ENCODE measurements at places on chromosomes 13 and 19.
A peak's percentile ranks its signal among the peaks of the same experiment; 100 is the strongest.

- DNase-seq: no peak
These were observed 24.7 kb downstream of the KEAP1 start for GRCh38 chr19:10478476-10478875.

DNA sequence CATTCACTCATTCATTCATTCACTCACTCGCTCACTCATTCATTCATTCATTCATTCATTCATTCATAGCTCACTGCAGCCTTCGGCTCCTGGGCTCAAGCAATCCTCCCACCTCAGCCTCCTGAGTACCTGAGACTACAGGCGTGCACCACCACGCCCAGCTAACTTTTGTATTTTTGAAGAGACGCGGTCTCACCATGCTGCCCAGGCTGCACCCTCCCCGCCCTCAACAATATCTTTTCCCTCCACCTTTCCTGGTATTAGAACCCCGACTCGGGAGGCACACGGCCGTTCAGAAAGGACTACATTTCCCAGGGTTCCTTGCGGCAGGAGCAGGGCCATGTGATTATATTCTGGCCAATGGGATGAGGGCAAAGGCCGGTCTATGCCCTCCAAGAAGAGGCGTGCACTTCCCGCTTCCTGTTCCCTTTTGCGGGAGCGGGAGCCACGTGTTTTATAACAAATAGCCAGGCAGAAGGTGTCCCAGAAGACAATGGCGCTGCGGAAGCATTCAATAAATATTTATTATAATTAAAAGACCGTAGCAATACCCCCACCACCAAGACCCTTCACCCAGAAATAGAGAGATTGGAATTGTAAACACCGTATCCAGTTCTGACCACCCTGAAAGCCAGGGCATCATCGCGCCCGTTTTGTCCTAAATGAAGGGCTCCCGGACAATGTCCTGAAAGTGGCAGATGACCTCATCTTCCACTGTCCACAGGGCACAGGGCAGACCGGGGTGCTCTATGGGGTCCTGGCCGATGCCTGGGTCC is 15.9 kb downstream of the TICAM1 start:
- peak; percentile 95 for DNase-seq

GRCh38 chr13:20288561-20288960 is 56.4 kb upstream of the GJB6 start:
- no peak for DNase-seq

GRCh38 chr13:28347456-28348371 is 147.2 kb downstream of the FLT1 start:
- no peak for DNase-seq

GRCh38 chr13:69264362-69265334 is 843.0 kb upstream of the ATXN8OS start:
- no peak for DNase-seq

GRCh38 chr13:48400850-48401291 is 12.0 kb downstream of the LPAR6 start:
- DNase-seq: no peak

DNA sequence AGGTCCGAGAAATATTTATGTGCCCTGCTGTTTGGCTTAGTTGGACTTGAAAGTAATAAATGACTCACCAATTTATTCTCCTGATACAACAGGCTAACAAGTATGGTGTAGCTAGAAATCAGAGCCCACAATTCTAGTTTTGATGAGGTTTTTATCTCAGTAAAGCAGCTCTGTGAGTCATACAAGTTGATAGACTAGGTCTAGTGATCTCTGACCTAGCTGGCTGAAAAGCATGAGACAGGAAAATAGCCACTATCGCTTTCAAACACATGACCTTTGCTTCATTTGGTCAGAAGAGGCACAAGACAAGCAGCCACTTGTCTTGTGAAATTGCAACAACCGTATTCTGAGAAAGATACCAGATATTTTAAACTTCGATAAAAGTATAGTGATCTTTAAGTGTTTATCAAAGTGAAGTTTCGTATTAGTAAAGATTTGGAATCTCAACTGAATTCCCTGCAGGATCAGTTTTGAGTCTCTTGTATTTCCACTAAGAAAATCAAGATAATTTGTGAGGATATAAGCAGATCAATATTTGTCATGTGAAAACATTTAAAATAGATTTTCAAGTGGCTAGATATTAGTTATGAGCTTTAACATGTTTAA is 126.7 kb downstream of the MAB21L1 start:
- no peak for DNase-seq

- peak; percentile 92 for DNase-seq
These were observed 347.2 kb downstream of the ZNF536 start for GRCh38 chr19:30719189-30719998.

GRCh38 chr13:74464670-74465069 is 330.5 kb upstream of the KLF12 start:
- DNase-seq: no peak

DNA sequence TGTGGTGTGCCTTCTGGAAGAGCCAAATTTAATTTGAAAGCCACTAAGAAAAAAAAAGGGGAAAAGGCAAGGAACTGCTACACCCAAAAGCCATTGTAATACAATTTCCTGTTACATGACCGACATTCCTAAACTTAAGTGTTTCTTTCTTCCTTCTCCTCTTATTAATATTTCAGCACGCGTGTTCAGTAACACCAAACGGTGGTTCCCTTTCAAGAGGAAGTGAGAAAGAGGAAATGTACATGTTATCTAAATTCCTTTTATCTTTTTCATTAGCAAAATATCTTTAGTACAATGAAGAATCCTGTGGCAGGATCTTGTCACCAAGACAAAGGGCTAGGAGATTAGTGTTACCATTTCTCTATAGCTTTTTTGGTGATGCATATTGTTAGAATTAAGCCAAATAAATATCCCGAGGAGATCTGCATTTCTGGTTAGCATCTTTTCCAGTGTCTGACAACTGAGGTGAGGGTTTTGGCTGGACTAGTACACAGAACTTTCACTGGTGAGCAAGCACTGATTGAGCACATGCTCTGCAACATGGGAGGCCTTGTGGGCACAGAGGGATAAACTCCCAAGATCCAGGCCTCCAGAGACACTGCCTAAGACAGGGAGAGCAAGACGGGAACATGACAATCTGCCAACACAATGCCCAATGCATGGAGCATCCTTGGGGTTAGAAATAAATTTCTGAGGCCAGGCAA is 22.1 kb downstream of the LATS2 start:
- DNase-seq: no peak

DNA sequence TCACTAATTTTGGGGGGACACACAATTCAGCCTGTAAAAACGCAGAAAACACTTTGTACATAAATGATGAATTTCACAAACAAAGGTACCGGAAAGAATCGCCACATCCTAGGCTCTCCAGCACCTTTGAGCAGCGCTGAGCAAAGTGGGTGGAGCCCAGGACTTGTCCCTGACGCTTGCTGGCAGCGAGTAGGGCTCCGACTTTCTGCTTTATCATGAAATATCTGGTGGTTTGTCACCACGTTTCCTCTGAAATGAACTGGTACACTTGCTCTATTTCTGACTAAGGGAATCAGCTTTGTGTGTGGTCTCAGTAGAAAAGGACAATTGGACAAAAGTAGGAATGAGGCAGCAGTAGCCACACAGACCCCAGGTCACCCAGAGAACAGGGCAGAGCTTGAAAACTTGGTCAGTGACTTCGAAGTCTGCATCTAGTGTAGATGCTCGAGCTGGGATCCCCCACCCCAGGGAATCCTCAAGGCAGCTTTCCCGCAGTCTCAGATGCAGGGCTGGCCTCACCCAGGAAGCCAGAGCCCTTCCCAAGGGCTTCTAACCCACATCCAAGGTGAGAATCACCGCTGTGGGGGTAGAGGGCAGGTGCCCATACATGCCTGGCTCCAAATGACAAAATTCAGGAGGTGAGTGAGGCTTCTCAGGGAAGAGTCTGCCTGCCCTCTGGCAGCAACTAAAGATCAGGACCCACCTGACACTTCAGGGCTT is 85.3 kb upstream of the SOX1 start:
- no peak for DNase-seq

DNA sequence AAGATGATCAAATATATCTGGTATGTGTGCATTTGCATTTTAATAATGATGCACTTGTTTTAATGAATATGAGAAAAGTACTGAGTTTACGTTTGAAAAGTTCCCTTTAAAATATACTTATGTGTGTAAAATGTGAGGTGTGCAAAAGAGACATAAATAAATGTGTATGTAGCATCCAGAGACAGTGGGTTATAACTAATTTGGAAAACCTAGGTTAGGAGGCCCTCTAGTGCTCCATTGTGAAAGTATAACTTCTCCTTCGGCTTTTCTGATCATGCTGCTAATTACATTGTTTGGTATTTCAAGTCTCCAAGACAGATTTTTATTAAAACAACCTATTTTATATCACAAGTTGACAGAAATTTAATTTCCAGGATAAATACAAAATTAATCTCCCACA is 30.1 kb downstream of the SCEL start:
- DNase-seq: peak; percentile 42

GRCh38 chr19:12872255-12872654 is 9.0 kb downstream of the DNASE2 start:
- DNase-seq: no peak

DNA sequence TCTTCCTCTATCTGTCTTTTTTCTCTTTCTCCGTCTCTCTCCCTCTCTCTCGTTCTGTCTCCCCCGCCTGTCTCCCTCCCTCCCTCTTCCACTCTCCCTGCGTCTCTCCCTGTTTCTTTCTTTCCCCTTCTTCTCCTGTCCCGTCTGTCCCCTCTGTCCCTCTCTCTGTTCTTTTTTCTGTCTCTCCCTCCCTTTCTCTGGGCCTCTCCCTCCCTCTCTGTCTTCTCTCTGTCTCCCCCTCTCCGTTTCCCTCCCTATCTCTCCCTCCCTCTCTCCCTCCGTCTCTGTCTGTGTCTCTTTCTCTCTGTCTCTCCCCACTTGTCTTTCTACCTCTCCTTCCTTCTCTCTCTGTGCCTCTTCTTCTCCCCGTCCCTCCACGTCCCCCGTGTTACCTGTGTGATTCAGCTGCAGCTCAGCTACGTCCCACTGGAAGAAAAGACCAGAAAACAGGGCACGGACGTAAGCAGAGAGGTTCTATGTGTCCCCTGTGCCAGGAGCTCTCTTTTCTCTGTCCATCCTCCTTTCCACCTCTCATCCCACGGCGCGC is 1.2 kb downstream of the CD70 start:
- no peak for DNase-seq

DNA sequence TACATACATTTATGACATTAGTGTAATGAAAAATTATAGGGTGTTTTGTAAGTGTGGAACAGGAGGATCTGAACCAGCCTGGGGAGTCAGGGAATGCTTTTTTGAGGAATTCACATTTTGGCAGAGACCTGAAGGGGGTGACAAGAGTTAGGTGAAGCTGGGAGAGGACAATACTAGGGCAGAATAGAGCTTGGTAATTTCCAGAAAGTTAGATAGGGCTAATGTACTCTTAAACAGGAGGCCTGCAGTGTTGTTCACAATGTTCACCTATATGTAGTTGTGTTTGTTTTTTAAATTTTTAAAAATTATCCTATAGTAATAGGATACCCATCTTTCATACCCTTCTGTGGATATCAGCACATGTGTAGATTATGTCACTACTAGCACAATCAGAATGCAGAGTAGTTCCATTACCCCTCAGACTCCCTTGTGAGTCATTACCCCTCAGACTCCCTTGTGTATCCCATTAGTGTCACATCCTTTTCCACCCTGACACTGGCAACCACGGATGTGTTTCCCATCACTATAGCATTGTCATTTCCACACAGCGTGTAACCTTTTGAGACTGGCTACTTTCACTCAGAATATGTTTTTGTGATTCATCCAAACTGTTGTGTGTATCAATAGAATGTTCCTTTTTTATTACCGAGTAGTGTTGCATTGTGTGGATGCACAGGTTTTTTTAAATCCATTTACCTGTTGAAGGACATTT is 43.1 kb downstream of the PCCA start:
- no peak for DNase-seq

DNA sequence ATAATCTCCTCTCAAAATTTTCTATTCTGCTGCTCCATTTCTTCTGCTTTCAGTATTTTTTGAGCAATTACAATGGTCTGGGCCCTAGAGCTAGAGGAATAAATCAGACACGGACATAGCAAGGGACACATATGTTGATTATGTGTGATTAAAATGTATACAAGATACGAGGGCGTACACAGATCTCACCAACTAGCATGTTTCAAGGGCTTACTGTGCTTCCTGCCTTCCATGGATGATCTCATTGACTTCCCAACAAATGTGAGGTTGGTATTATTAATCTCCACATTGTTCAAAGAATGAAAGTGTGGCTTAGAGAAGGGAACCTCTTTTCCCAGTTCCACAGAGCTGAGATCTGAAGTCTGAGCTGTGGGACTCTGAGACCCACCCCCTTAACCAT is 9.1 kb downstream of the PLD3 start:
- DNase-seq: no peak

GRCh38 chr19:2733930-2734588 is 5.8 kb downstream of the SLC39A3 start:
- no peak for DNase-seq

DNA sequence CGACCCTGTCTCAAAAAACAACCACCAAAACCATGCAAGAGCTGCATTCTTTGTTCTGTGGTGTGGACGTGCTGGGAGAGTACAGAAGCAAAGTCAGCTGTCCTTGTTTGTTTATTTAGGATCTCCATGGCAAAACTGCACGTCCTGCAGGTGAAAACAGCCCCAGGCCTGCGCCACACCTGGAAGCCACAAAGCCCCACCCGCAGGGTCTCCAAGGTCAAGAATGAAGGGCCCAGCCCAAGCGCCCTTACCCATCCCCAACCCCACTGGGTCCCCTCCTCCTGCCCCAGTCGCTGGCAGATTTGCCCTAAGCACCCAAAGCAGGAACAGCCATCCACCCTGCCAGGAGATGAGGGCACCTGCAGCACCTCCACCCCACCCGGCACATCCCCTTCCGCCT is 10.5 kb downstream of the MBD3 start:
- DNase-seq: peak; percentile 22

DNA sequence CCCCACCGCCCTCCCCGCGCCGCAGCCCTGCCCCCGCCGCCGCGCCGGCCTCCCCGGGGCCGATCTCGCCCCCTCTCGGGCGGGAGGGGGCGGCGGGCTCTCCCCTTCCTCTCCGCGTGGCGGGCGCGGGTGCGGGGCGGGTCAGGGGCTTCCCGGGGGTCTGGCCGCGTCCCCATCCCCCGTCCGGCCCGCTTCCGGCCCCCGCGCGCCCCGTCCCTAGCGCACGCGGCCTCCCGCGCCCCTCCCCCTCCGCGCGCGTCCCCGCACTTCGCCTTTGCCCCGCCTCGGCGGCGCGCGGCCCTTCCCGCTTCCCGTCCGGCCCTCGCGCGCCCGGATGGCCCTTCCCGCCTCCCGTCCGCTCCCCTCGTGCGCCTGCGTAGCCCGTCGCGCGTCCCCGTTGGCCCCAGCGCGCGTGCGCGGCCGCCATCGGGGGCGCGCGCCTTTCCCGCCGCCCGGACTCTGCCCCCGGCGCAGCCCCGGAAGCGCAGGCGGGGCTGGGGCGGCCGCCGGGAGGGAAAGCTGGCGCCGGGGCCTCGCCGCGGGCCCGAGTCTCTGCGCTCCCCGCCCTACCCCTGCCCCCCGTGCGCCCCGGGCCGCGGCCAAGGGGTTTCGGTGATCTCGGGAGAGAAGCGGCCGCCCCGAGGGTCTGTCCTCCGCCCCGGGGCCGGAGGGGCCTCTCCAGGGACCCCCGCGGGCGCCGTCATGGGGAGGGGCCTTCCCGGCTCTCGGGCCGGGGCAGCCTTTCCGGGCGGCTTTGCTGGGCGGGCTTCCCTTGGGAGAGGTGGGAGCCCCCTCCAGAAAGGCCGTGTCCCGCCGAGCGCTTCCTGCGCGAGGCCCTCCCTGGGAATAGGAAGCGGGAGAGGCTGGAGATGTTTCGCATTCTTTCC is 519 bp downstream of the PTBP1 start:
- DNase-seq: peak; percentile 99
